Activated CD4-positive, alpha-beta T cell treated with anti-CD3 and anti-CD28 coated beads for 36 hours (primary cell): ENCODE measurements at places on chromosomes 2 and 18.
A peak's percentile ranks its signal among the peaks of the same experiment; 100 is the strongest.

GRCh38 chr2:152791979-152792378, 73.6 kb downstream of the ARL6IP6 start:
- no peak for DNase-seq

DNA sequence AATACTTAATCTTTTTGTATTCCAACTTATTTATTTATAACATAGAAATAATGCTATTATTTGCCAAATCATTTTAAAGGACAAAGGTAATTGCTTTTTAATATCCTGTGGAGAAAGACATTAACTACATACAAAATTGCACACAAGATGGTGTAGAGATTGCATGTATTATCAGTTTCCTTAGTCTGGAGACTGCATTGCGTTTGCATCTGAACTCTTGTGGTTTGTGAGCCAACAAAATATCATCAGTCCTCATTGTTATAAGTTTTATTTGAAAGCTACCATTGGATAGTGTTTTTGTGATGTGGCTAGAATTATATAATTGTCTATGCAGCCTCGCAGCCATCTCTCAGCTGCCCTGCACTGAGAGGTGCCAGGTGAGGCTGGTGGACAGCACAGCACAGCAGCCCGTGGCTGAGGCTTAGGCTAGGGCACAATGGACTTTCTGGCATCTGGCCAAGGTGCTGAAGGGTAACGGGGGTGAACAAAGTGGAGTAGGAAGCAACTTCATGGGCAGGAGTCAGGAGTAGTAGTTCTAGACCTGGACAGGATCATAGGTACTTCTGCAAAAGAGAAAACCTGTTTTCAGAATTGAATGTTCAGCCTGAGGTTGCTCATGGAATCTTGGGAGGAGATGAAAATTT, 15.1 kb downstream of the RASGRP3 start:
- DNase-seq = no peak

- no peak for DNase-seq
Measured at GRCh38 chr2:228197504-228197903, 16.0 kb upstream of the SPHKAP start.

DNA sequence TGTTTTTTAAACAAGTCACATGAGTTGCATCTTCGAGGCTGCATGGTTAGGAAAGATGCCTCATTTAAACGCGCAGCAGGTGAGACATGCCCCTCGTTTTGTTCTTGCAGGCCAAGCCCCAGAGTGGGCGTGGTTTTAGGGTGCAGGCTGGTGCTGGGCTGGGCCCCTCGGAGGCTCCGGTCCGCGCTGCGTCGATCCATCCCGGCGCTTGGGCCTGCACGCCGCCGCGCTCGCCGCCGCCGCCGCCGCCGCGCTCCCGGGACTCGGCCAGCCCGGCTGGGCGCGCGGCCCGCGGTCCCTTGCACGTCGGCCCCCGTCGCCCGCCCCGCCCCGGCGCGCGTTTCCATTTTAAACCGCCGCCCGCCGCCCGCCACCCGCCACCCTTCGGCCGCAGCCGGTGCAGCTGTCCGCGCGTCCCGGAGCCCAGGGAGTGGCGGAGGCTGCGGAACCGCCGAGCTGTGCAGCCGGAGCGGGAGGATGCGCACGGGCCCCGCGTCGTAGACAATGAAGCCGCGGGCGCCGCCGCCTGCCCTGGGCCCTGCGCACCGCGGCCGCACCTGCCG, 175.5 kb downstream of the AGAP1 start:
- DNase-seq = peak; percentile 60

GRCh38 chr2:163345795-163346573, 389.8 kb downstream of the FIGN start:
- DNase-seq = no peak

DNA sequence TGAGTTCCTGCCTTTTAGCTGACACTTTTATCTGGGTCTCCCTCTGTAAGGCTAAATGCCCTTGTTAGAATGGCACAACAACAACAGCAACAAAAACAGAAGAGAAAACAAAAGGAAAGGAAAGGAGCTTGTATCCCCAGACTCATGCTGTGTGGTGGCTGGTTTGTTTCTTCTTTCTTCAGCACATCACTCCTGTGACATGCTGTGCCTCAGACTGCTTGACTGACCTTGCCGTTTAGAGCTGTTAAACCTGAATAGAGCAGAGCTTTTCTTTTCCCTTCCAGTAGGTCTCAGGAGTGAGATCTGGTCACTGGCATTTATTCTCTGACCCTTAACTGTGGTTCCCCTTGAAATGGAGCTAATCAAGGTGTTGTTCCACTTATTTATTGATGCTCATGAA, 18.9 kb downstream of the GALNT13 start:
- DNase-seq = no peak

DNA sequence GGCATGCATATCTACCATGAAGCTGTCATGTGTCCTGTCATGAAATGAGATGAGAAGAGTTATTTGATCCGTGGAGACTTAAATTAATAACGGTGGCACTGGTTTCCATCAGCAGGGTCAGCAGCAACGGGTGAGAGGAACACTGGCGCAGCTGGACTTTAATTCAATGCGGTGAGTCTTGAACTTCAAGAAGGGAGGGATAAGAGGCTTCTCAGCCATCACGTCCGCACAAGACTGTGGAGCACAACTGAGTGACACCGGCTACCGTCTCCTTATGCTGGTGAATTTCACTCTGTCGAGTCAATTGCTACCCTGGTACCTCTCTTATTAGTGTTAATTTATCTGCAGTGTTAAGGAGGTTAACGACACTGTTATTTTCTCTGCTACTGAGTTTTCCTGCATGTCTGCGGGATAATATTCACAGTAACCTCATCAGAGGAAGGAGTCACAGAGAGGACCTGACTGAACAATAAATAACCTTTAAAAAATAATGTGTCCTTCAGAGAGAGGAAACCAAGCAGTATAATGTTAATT, 236.8 kb downstream of the EPHA4 start:
- DNase-seq = no peak

GRCh38 chr18:69291755-69292154, 108.9 kb upstream of the DOK6 start:
- no peak for DNase-seq

- no peak for DNase-seq
Measured at GRCh38 chr2:7780321-7780720, 863.1 kb downstream of the RNF144A start.

GRCh38 chr2:11618708-11619062, 51.3 kb downstream of the NTSR2 start:
- DNase-seq = no peak
